ENCODE measurements at places on chromosomes 12 and 14.

- no peak for DNase-seq
Observed at GRCh38 chr12:47111392-47111778, 31.6 kb upstream of the AMIGO2 start.

DNA sequence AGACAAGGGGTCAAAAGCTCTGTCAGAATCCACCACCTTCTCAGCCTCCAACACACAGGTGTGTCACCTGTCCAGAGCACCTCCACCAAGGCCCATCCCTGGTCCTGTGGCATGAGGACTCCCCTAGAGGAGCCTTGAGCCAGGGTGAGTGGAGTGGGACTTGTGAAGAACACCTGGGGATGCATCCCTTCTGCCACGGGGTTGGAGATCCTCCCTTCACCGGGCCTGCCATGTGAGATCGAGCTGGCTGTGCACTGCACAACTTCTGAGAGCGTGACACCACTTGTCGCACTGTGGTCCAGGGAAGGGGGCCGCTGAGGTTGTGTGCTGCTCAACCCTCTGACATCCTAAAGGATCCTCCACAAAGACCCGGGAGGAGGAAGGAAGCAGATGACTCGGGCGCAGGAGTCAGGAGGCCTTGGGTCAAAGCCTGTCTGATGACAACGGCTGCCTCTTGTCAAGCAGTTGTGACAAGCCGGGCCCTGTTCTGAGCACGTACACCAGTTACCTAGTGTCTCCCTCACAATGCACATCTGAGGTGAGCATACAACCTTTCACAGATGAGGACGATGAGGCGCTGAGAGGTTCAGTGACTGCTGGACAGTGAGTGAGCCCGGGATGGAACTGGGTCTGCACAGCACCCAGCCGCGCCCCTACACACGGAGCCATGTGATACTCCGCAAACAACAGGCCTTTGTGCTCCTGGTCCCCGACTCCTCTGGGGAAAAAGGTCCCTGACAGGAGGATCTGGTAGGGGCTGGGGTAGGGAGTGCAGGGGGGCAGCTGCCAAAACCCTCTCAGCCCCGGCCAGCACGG lies 35.6 kb downstream of the CHGA start:
- no peak for DNase-seq

GRCh38 chr14:36493761-36494160 lies 26.3 kb downstream of the NKX2-1 start:
- no peak for DNase-seq

GRCh38 chr14:73749706-73750530 lies 35.7 kb upstream of the PNMA1 start:
- DNase-seq: no peak

- DNase-seq: no peak
Observed at GRCh38 chr14:101150039-101150610, 246.6 kb upstream of the RTL1 start.

- DNase-seq: no peak
Observed at GRCh38 chr14:68787092-68787992, 5.5 kb downstream of the ZFP36L1 start.

DNA sequence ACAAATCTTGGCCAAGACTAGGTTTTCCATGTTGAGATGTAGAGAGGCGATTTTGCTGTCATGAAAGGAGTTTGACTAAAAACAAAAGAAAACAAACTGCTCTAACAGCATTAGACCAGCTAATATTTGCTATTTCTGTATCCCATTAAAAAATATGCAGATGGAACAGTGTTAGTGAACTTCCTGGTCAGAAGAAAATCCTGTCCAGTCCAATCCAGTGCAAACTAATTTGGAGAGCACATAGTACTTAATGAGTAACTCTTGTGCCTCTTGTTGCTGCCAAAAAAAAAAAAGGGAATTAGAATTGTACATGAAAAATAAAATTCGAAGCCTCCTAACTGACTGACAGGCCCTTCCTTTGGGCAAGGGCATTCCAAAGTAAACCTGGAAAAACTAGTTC lies 298.8 kb downstream of the ETNK1 start:
- no peak for DNase-seq

GRCh38 chr14:34038358-34039057 lies 87.6 kb upstream of the EGLN3 start:
- no peak for DNase-seq

- DNase-seq: no peak
Observed at GRCh38 chr12:61546296-61546695, 713.9 kb upstream of the USP15 start.

DNA sequence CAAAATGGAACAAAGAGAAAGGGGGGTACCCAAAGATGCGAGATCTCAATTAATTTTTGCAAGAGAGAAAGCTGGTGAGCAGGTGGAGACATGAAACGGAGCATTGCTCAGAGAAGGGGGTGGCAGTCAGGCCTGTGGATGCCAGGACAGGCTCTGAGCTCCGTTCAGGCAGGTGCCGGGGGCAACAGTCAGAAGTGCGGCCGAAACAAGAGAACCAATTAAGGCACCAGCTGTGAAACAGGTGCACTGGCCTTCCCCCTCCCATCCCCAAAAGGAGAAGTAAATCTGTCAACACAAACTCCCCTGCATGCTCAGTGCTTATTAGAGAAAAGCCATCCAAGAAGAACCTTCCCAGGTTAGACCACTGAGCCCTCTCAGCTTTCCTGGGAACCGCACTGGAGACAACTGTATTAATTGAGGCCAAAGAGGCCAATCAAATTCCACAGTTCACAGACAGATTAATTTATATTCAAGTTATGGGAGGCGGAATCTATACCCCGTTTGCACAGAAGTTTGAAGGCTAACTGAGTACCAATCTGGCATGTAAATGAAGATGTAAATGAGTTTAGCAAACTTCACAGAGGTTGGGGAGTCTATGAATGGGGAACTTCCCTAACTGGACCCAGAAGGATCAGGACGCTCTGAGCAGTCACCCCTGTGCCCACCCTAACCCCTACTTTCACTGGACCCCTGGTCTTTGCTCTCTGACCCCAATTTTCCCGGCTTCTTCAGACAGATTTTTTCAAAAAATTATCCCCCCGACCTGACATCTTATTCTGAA lies 20.9 kb downstream of the OAS2 start:
- no peak for DNase-seq

DNA sequence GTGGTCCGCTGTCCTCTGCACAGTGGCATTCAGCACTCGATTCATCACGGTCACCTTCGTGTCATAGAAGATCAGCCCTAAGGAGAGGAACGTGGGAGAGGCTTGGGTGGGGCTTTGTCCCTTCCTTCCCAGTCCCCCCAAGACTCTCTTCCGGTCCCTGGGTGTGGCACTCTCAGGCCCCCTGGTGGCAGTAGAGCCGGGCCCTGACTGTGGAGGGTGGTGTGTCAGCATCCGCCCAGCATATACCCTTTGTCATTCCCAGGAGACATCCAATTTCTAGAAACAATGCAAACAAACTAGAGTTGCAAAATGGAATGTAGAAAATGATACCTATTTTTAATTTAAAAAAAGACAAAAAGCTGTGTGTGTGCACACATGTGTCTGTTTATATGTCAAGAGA lies 45.0 kb downstream of the TRAFD1 start:
- DNase-seq: no peak

GRCh38 chr12:46659032-46659650 lies 166.7 kb downstream of the SLC38A4 start:
- no peak for DNase-seq

- DNase-seq: no peak
Observed at GRCh38 chr12:102865821-102866615, 51.0 kb downstream of the PAH start.

DNA sequence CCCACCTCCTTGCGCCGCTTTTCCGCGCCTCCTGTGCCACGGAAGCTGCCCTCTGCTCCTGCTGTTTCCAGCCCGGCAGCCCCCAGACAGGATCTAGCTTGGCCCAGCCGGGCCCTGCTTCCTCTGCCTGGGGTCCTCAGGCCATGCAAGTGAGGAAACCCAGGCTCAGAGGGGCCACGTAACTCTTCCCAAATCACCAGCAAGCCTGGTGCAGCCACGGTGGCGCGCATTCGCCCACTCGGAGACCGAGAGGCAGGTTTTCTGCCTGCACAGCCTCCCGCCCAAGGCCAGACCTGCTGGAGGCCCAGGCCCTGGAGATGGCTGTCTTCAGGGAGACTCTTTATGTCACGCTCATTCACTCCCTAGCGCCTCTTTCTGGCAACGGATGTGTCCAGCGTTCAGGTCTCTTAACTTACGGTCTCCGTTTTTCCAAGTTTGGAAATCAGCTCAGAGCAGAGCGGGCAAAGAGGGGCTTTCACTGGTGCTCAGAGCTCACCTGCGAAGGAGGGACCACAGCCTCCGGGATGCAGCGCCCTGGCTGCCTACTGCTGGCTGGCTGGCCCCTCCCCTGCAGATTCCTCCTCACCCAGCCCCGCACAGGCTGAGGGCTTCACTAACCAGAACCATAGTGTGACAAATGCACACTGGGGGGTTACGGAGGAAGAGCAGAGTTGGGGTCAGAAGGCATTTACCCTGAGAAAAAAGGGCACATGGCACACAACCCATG lies 20.6 kb upstream of the CEP170B start:
- no peak for DNase-seq

GRCh38 chr12:53220694-53221202 lies 11.3 kb downstream of the RARG start:
- DNase-seq: no peak

- DNase-seq: no peak
Observed at GRCh38 chr12:128825835-128826234, 2.1 kb upstream of the SLC15A4 start.

DNA sequence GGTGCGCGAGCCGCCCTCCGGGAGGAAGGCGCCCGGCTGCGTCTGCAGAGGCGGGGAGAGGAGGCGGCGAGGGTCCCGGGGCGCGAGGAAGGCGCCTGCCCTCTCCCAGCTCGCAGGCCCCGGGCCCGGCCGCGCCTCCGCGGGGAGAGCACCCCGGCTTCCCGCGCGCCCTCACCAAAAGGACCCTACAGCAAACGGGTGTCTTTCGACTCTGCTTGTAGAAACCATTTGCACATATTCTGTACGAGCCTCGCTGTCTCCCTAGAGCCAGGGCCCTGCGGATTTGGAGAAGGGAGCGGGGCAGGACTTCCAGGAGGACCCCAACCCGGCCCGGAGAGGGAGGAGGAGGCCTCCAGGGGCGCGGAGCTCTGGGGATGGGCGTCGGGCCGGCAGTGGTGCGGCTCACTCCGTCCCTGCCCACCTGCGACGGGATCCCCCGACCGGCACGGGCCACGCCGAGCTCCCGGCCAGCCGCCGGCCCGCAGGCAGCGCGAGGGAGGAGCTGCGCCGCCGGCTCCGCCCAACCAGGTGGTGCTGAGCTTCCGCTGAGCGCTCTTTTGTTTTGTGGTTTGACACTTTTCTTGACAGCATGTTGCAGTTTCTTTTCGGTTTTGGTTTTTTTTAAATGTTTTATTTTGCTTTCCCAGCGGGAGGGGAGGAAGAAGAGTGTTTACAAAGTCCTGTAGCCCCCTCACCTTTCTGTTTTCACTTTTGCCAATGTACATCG lies 103.3 kb upstream of the FKBP4 start:
- no peak for DNase-seq

- no peak for DNase-seq
Observed at GRCh38 chr12:24948420-24948756, 513 bp downstream of the BCAT1 start.

GRCh38 chr12:132014092-132014914 lies 64.6 kb downstream of the EP400 start:
- no peak for DNase-seq

DNA sequence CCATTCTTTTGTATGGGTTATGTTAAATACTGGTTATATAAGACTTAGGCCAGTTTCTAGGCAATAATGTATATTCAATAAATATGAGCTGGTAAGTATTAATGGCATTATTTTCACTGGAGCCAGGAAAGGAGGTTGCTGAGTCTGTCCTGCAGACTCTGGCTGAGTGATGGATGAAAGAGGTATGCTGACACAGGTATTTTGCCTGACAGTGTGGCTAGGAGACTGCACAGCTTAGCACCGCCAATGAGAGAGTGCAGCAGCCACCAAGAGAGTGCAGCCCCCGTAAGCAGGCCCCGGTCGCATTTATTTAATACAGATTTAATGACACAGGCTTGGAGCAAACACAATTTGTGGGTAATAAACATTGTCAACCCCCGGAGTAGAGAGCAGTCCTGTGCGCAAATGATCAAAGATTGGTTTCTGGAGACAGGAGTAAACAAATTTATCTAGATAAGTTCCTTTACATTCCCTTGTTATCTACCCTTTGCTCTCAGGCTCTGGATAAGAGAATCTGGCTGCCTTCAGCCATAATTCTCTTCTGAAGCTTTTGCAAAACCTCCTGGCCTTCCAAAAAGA lies 37.4 kb downstream of the TMTC3 start:
- no peak for DNase-seq

- DNase-seq: no peak
Observed at GRCh38 chr12:94684416-94685142, 34.2 kb upstream of the TMCC3 start.

GRCh38 chr12:63495974-63496373 lies 172.3 kb downstream of the DPY19L2 start:
- peak; percentile 3 for DNase-seq

DNA sequence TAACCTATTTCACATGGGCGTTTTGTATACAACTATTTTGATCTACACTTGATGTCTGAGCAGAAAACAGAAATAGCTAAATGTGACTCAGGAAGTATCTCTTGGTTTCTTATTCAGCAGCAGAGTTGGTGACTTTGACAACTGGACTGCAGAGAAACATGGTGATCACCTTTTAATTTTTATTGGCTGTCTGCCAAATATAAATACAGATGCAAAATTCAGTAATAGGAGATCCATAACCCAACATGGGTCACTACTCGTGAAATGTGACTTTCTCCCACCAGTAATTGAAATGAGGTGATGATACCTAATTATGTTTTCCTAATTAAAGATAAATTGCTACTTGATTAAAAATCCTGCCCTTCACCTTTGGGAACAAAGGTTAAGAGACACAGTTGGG lies 487.1 kb downstream of the NELL2 start:
- DNase-seq: no peak

- DNase-seq: no peak
Observed at GRCh38 chr14:76101391-76102379, 50.0 kb upstream of the GPATCH2L start.

- no peak for DNase-seq
Observed at GRCh38 chr12:102169922-102170621, 27.6 kb downstream of the PMCH start.
